ENCODE measurements at places on chromosomes 5 and 9.

GRCh38 chr5:154972476-154973080 is 31.7 kb downstream of the MRPL22 start:
- no peaks in the 10 kb centered on the region for H3K27me3 ChIP-seq
- no peak overlapping the region for H3K27ac ChIP-seq
- peak; percentile 38 for DNase-seq
- H3K36me3 ChIP-seq: peaks cover 4% of the 10 kb centered on the region
- H3K4me3 ChIP-seq: no peak overlapping the region

- peak overlapping the region; percentile 48 for H3K4me3 ChIP-seq
- H3K4me1 ChIP-seq: peaks cover 6% of the 10 kb centered on the region
These were observed 286 bp upstream of the BSPRY start for GRCh38 chr9:113349066-113349444.

DNA sequence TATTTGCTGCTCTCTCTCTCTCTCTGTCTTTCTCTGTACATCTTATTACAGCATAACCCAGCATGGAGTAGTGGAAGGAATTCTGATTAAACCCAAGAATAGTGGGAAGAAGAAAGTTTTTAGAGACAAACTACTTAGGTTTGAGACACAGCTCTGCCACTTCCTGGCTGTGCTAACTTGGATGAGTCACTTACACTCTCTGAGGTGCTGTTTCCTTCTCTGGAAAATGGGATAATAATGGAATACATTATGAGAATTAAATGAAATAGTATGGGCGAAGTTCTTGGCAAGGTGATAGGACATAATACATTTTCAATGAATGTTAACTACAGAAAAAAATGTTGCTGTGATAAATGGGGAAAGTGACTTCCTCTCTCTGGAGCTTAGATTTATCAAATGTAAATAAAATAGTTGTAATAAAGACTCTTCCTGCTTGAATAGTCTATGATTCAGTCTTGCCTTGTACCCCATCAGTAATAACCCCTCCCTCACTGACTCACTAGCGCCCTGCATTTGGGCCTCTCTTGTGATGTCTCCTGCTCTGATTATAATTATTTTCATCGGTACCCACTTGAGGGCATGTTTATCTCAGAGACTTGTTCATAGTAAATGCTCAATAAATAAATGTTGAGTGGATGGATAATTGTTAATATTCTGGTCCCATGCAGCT is 27.6 kb downstream of the KIF4B start:
- no peak overlapping the region for H3K4me3 ChIP-seq
- no peak for DNase-seq
- no peaks in the 10 kb centered on the region for H3K36me3 ChIP-seq
- no peak overlapping the region for H3K27ac ChIP-seq
- no peaks in the 10 kb centered on the region for H3K4me1 ChIP-seq

DNA sequence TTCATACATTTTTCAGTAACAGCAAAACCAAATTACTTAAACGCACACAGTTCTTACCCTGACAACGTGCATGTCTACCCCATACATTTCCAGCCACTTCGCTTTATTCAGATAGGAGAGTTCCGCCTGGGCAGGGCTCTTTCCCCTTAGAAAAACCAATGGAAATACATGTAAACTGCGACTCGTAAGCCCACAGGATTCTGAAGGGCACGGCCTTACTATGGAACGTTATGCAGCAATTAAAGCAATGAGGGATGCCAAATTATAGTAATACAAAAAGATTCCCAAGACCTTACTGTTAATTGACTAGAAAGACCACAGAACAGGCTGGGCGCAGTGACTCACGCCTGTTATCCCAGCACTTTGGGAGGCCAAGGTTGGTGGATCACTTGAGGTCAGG is 64.5 kb downstream of the EPB41L4B start:
- H3K4me1 ChIP-seq: peaks cover 12% of the 10 kb centered on the region
- H3K36me3 ChIP-seq: no peaks in the 10 kb centered on the region
- no peak for DNase-seq
- H3K27me3 ChIP-seq: peaks cover 27% of the 10 kb centered on the region

- no peak for DNase-seq
- H3K4me1 ChIP-seq: no peaks in the 10 kb centered on the region
- no peak overlapping the region for H3K27ac ChIP-seq
- no peak overlapping the region for H3K4me3 ChIP-seq
These were observed 13.8 kb downstream of the ST8SIA4 start for GRCh38 chr5:100889165-100889743.

GRCh38 chr5:33415811-33416354 is 24.9 kb upstream of the TARS1 start:
- H3K27ac ChIP-seq: no peak overlapping the region
- no peaks in the 10 kb centered on the region for H3K4me1 ChIP-seq
- H3K4me3 ChIP-seq: no peak overlapping the region
- H3K27me3 ChIP-seq: no peaks in the 10 kb centered on the region
- no peaks in the 10 kb centered on the region for H3K36me3 ChIP-seq

DNA sequence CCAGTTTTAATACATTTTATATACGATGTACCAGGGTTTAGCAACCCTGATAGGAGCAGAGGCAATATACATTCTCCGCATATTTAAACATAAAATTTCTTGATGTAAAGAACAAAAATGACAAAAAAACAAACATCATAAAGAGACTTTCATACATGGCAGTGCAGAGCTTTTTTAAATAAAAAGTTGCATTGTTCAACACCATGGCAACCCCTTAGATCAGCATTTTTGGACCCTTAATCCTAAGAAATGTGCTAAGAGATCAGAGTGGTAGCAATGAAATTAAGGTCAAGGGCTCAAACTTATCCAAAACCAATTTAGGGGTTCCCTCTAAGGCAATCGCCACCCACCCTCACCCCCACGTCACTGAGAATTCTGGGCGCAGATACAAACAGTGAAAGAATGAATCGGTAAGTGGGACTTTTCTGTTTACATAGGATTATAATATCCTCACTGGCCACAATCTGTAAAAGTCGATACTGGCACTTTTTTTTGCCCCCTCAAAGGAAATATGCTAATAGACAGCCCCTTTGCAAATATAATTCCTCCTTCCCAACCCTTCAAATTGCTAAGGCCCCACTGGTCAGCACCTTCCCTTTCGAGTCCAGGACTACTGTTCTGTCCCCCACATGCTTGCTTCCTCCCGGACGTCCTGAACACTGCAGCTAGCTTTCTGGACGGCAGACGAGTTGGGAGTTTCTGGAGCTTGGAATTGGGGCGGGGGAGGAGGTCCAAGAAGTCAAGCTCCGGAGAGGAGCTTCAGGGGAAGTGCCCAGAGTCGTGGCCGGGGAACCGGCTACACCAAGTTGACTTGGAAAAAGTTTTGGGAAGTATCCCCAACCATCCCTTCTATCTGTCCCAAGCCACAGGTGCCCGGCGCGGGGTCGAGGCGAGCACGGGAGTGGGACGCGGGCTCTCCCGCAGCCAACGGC is 2.2 kb downstream of the GAS1 start:
- H3K27ac ChIP-seq: no peak overlapping the region
- H3K27me3 ChIP-seq: no peaks in the 10 kb centered on the region
- H3K4me1 ChIP-seq: peaks cover 7% of the 10 kb centered on the region
- peak overlapping the region; percentile 94 for H3K4me3 ChIP-seq

GRCh38 chr5:92092239-92092638 is 709.1 kb upstream of the ARRDC3 start:
- no peak overlapping the region for H3K27ac ChIP-seq
- H3K36me3 ChIP-seq: no peaks in the 10 kb centered on the region
- no peaks in the 10 kb centered on the region for H3K4me1 ChIP-seq
- H3K27me3 ChIP-seq: no peaks in the 10 kb centered on the region
- no peak overlapping the region for H3K4me3 ChIP-seq

GRCh38 chr5:160293901-160294561 is 18.3 kb downstream of the CCNJL start:
- H3K4me1 ChIP-seq: peaks cover 7% of the 10 kb centered on the region
- peak; percentile 36 for DNase-seq
- no peaks in the 10 kb centered on the region for H3K27me3 ChIP-seq
- no peak overlapping the region for H3K27ac ChIP-seq
- peaks cover 17% of the 10 kb centered on the region for H3K36me3 ChIP-seq

DNA sequence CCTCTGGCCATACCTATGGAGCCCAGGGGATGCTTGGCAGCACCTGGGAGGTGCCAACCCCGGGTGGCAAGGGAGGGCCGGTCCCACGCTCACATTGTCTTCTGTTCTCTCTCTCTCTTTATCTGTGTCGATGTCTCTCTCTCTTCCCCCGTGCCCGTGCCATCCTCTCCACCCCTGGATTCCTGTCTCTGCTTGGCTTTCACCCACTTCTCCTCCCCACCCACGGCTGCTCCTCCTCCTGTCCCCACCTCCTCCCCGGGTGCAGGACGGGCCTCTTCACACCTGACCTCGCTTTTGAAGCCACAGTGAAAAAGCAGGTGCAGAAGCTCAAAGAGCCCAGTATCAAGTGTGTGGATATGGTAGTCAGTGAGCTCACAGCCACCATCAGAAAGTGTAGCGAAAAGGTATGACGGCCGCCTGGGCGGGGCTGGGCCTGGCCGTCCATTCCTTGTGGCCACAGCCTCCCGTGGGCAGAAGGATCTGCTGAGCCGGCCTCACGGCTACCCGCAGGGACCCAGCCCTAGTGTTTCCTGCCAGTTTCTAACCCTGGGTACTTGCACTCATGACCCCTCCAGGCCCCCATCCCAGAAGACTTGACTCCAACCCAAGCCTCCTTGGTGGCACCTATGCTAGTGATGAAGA is 22.7 kb downstream of the DNM1 start:
- no peak for DNase-seq
- H3K36me3 ChIP-seq: peaks cover 50% of the 10 kb centered on the region
- no peak overlapping the region for H3K4me3 ChIP-seq

DNA sequence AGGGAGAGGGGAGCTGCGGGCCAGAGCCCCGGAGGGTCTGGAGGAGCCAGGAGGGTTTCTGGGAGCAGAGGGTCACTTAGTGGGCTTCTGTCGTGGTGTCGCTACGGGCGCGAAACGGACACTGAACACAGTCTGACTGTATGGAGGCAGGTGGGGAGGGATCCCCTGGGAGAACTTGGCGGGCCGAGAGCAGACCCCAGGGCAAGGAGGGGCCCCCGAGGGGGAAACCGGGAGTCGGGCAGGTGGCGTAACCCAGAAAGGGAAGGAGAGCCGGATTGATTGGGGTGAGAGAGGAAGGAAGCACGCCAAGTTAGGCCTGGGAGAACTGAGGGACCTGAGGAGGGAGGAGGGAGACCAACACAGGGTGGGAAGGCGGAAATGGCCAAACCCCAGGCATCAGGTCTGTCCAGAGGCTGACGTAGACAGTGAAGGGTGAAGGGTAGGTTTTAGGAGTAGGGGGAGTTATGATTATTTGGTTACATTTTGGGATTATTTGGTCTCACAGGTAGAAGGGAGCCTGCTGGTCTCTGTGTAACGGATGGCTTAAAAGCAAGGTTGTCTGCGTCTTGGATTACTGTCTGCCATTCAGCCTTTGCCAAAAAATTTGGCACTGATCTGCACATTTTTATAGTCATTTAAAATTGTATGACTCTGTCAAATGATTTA is 3.3 kb upstream of the MSMP start:
- H3K27ac ChIP-seq: peak overlapping the region; percentile 55
- no peaks in the 10 kb centered on the region for H3K27me3 ChIP-seq
- H3K4me3 ChIP-seq: peak overlapping the region; percentile 60
- peaks cover 30% of the 10 kb centered on the region for H3K4me1 ChIP-seq
- peak; percentile 11 for DNase-seq

- DNase-seq: no peak
- H3K4me1 ChIP-seq: peaks cover 10% of the 10 kb centered on the region
- peaks cover 5% of the 10 kb centered on the region for H3K36me3 ChIP-seq
- H3K27me3 ChIP-seq: peaks cover 16% of the 10 kb centered on the region
- H3K4me3 ChIP-seq: no peak overlapping the region
- no peak overlapping the region for H3K27ac ChIP-seq
These were observed 43.3 kb upstream of the IRX4 start for GRCh38 chr5:1926071-1926440.

- H3K4me1 ChIP-seq: peaks cover 19% of the 10 kb centered on the region
- H3K27me3 ChIP-seq: no peaks in the 10 kb centered on the region
These were observed 2.9 kb downstream of the STK10 start for GRCh38 chr5:172185096-172185461.

- peaks cover 32% of the 10 kb centered on the region for H3K36me3 ChIP-seq
- no peak overlapping the region for H3K27ac ChIP-seq
- no peak overlapping the region for H3K4me3 ChIP-seq
- H3K27me3 ChIP-seq: no peaks in the 10 kb centered on the region
- peaks cover 1% of the 10 kb centered on the region for H3K4me1 ChIP-seq
These were observed 88.8 kb downstream of the NR3C1 start for GRCh38 chr5:143314659-143315058.

DNA sequence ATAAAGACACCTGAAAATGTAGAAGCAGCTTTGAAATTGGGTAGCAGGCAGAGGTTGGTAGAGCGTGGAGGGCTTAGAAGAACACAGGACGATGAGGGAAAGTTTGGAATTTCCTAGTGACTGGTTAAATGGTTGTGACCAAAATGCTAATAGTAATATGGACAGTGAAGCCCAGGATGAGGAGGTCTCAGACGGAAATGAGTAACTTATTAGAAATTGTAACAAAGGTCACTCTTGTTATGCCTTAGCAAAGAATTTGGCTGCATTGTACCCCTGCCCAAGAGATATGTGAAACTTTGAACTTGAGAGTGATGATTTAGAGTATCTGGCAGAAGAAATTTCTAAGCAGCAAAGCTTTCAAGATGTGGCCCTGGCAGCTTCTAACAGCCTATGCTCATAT is 382.5 kb downstream of the KCNN2 start:
- H3K4me1 ChIP-seq: no peaks in the 10 kb centered on the region
- H3K36me3 ChIP-seq: no peaks in the 10 kb centered on the region
- H3K27ac ChIP-seq: no peak overlapping the region

GRCh38 chr9:125522328-125522725 is 184.7 kb downstream of the MAPKAP1 start:
- peak overlapping the region; percentile 98 for H3K27ac ChIP-seq
- no peaks in the 10 kb centered on the region for H3K27me3 ChIP-seq
- H3K4me1 ChIP-seq: peaks cover 12% of the 10 kb centered on the region
- H3K4me3 ChIP-seq: no peak overlapping the region
- H3K36me3 ChIP-seq: peaks cover 11% of the 10 kb centered on the region

- peak; percentile 72 for DNase-seq
- no peaks in the 10 kb centered on the region for H3K27me3 ChIP-seq
- H3K4me3 ChIP-seq: no peak overlapping the region
These were observed 205.6 kb upstream of the ZNF608 start for GRCh38 chr5:124952079-124952478.

GRCh38 chr5:125491986-125492492 is 745.6 kb upstream of the ZNF608 start:
- no peak overlapping the region for H3K27ac ChIP-seq
- no peak for DNase-seq
- no peaks in the 10 kb centered on the region for H3K36me3 ChIP-seq

DNA sequence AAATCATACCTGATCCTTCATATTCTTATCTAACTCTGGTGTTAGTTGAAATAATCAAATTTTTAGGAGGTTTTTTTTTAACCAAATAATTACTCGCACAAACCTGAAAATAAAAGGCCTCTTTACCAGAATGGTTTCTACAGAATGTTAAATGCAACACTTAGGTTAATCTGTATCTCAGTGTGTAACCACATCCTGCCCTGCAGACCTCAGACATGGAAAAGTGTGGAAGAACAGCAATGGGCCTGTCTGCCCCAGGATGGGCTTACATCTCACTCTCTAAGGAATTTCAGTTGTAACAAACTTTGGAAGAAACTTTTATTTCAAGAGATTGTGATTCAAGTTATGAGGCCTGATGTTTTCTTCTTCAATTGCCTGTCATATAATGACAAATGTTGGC is 32.5 kb upstream of the MIER3 start:
- peak overlapping the region; percentile 79 for H3K27ac ChIP-seq
- DNase-seq: peak; percentile 30
- no peaks in the 10 kb centered on the region for H3K36me3 ChIP-seq
- no peak overlapping the region for H3K4me3 ChIP-seq

GRCh38 chr9:79615038-79615437 is 43.3 kb downstream of the TLE4 start:
- H3K4me3 ChIP-seq: no peak overlapping the region
- no peaks in the 10 kb centered on the region for H3K36me3 ChIP-seq
- no peak overlapping the region for H3K27ac ChIP-seq
- H3K4me1 ChIP-seq: peaks cover 1% of the 10 kb centered on the region
